Calu3 (cell line): ENCODE measurements at places on chromosomes 4 and X. TPM values are rescaled to one million over a fixed set of nuclear protein-coding genes. Genes with fewer than 3 reads are reported as not detected.

GRCh38 chr4:21184788-21185187, 484.5 kb downstream of the PACRGL start:
- H3K4me3 ChIP-seq = no peak overlapping the region
- H3K4me1 ChIP-seq = no peaks in the 10 kb centered on the region
- H3K36me3 ChIP-seq = no peaks in the 10 kb centered on the region
- DNase-seq = no peak

GRCh38 chrX:138788771-138789170, 77.3 kb upstream of the FGF13 start:
- DNase-seq = no peak
- no peak overlapping the region for H3K27ac ChIP-seq
- H3K4me3 ChIP-seq = no peak overlapping the region
- H3K4me1 ChIP-seq = no peaks in the 10 kb centered on the region

GRCh38 chr4:82429728-82430192, 502 bp downstream of the HNRNPDL start:
- H3K27ac ChIP-seq = peak overlapping the region; percentile 99
- peaks cover 15% of the 10 kb centered on the region for H3K4me1 ChIP-seq
- peaks cover 9% of the 10 kb centered on the region for H3K27me3 ChIP-seq
- peak overlapping the region; percentile 99 for H3K4me3 ChIP-seq

GRCh38 chr4:30538794-30539193, 181.4 kb upstream of the PCDH7 start:
- no peak overlapping the region for H3K27ac ChIP-seq
- no peaks in the 10 kb centered on the region for H3K36me3 ChIP-seq
- no peak for DNase-seq
- H3K4me1 ChIP-seq = no peaks in the 10 kb centered on the region
- no peak overlapping the region for H3K4me3 ChIP-seq

DNA sequence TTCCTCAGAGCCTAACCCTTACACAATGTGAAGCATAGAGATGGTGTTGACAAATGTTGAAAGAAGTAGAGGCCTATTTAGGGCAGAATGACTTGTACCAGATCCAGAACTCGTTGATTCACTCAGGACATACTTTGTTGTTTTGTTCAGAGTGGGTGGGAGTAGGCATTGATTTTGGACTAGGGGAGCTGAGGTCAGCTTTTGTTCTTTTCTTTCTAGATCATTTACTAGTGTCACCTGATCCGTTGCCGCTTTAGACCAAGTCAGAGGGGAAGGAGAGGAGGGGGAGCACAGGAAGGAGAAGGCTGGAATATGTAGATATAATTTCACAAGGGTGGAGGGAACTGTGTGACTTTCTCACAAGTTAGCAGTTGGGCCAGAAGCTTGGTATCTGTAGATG, 282.4 kb upstream of the GPC4 start:
- no peaks in the 10 kb centered on the region for H3K27me3 ChIP-seq
- peaks cover 53% of the 10 kb centered on the region for H3K4me1 ChIP-seq
- peak overlapping the region; percentile 85 for H3K27ac ChIP-seq
- DNase-seq = no peak

Gene ZNF630
- 2.6 and 2.8 TPM in 2 replicates for total RNA-seq

Gene TCEAL7
- total RNA-seq = not detected in 2 replicates

GRCh38 chr4:126541820-126542219, 1090.9 kb upstream of the INTU start:
- DNase-seq = no peak
- no peak overlapping the region for H3K27ac ChIP-seq
- no peak overlapping the region for H3K4me3 ChIP-seq
- no peaks in the 10 kb centered on the region for H3K36me3 ChIP-seq

Gene SYP
- 1.9 and 2.7 TPM in 2 replicates for total RNA-seq

DNA sequence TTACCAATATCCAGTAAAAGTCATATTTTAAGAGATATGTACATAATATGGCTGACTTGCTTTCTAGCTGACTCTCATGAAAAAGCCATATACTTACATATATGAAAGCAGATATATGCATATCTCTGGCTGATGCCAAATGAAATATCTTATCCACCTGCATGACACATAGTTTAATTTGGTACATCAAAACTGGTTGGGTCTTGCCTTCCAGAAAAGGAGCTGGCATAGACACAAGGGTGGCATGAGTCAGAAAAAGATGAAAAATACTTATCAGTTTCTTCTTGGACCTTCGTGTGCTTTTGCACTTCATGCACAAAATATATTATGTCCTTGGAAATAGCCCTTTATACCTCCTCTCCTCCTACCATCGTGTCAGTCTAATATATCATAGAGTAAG, 32.1 kb downstream of the TIGD4 start:
- no peak overlapping the region for H3K4me3 ChIP-seq
- H3K27me3 ChIP-seq = peaks cover 9% of the 10 kb centered on the region
- no peak overlapping the region for H3K27ac ChIP-seq
- no peaks in the 10 kb centered on the region for H3K4me1 ChIP-seq
- DNase-seq = no peak
- H3K36me3 ChIP-seq = no peaks in the 10 kb centered on the region

- H3K27me3 ChIP-seq = peaks cover 13% of the 10 kb centered on the region
- H3K4me1 ChIP-seq = peaks cover 2% of the 10 kb centered on the region
- no peak overlapping the region for H3K27ac ChIP-seq
- peak; percentile 59 for DNase-seq
- no peak overlapping the region for H3K4me3 ChIP-seq
Observed at GRCh38 chr4:6332042-6332668, 62.5 kb downstream of the WFS1 start.

Gene AWAT2
- not detected in 2 replicates for total RNA-seq

DNA sequence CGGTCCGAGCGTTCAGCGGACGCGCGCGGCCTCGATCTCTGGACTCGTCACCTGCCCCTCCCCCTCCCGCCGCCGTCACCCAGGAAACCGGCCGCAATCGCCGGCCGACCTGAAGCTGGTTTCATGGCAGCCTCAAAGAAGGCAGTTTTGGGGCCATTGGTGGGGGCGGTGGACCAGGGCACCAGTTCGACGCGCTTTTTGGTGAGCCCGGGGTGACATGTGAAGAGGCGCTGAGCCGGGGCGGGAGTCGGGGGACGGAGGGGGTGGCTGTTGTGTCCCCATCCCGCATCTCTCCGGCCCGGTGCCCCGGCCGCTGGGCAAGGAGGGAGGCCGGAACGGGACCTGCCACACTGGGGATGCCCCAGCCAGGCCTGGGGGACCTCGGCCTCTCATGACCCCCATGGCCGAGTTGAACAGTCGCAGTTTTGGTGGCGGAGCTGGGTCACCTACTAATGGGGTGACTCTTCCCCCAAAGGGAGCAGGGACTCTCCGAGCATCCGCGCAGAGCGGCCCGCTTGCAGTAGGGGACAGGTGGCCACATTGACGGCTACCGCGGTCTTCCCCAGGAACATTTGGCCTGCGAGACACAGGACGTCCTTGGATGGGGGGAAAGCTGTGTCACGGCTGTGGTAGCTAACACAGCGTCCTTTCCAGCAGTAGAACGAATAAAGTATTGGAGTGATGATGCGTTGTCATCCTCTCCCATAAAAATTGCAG, at the start of gene GK:
GK (plus strand) TSS at position 9 of the 717 bp plus-strand sequence; CDS start at position 124, 115 bp downstream.
- H3K4me1 ChIP-seq = peaks cover 37% of the 10 kb centered on the region
- no peaks in the 10 kb centered on the region for H3K27me3 ChIP-seq
- peak within 1 kb of the TSS; percentile 45 for H3K27ac ChIP-seq
- H3K4me3 ChIP-seq = peak within 1 kb of the TSS; percentile 92
- DNase-seq = peak; percentile 36

- peak overlapping the region; percentile 37 for H3K4me3 ChIP-seq
- H3K27ac ChIP-seq = no peak overlapping the region
- no peaks in the 10 kb centered on the region for H3K36me3 ChIP-seq
- no peak for DNase-seq
- no peaks in the 10 kb centered on the region for H3K27me3 ChIP-seq
Observed at GRCh38 chr4:20882500-20882899, 182.2 kb downstream of the PACRGL start.

- no peak overlapping the region for H3K27ac ChIP-seq
- H3K4me3 ChIP-seq = no peak overlapping the region
- no peaks in the 10 kb centered on the region for H3K27me3 ChIP-seq
- H3K4me1 ChIP-seq = no peaks in the 10 kb centered on the region
- no peak for DNase-seq
Observed at GRCh38 chr4:145418739-145419138, 62.9 kb upstream of the SMAD1 start.

DNA sequence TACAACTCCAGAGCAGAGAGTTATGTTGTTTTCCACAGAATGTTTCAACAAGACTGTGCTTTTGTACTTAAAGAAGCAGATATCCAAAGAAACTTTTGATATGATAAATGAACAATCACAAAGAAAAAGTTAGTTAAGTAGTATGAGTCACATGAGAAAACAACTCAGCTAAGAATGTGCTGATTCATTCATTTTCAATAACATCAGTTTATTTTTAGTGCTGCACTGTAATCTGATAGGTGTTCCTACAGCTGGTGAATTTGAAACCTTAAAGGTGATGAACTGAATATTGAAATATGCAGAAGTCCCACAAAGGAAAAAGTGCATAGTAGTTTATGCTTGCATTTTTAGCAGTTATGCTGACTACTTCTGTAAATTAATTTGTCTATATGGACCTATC, 180.3 kb upstream of the TENM3 start:
- DNase-seq = no peak
- no peaks in the 10 kb centered on the region for H3K4me1 ChIP-seq
- no peak overlapping the region for H3K4me3 ChIP-seq

DNA sequence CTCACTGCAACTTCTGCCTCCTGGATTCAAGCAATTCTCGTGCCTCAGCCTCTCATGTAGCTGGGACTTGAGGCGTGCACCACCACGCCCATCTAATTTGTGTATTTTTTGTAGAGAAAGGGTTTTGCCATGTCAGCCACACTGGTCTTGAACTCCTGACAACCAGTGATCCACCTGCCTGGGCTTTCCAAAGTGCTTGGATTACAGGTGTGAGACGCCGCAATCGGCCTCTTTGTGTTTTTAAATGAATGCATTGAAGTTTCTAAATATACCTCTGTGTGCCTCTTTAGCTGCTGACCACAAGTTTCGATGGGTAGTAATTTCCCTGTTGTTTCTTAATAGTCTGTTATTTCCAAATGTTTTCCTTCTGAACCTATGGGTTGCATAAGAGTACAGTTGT, 765.3 kb upstream of the GRIA3 start:
- no peak overlapping the region for H3K27ac ChIP-seq
- DNase-seq = no peak
- no peak overlapping the region for H3K4me3 ChIP-seq
- H3K27me3 ChIP-seq = no peaks in the 10 kb centered on the region

Gene GNRHR
- total RNA-seq = not detected in 2 replicates

DNA sequence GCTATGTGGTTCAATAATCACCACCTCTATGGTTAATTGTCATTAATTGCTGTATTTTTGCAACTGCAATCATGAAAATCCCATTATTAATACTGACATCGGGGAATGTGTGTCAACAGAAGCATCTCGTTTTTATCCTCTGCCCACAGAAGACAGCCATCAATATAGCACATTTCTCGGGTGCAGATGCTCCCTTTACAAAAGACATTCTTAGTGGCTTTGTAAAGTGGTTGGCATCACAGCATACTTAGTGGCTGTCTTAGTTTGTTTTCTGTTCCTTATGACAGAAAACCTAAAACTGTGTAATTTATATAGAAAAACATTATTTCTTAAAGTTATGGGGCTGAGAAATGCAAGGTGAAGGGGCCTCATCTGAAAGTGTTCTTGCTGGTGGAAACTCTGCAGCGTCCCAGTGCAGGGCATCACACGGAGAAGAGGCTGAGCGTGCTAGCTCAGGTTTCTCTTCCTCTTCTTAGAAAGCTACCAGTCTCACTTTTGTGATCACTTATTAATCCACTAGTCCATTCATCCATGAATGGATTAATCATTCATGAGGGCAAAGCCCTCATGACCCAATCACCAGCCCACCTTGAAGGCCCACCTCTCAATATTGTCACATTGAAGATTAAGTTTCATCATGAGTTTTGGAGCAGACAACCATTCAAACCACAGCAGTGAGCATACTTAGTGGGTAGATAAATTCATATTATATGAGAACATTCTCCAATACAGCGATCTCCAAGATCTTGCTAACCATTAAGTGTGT, 1067.7 kb upstream of the PABPC4L start:
- H3K4me1 ChIP-seq = no peaks in the 10 kb centered on the region
- DNase-seq = no peak
- no peak overlapping the region for H3K4me3 ChIP-seq
- H3K27me3 ChIP-seq = no peaks in the 10 kb centered on the region

Gene BMX
- total RNA-seq = not detected in 2 replicates

GRCh38 chr4:118307643-118308042, 45.2 kb downstream of the PRSS12 start:
- DNase-seq = no peak
- peaks cover 5% of the 10 kb centered on the region for H3K36me3 ChIP-seq
- no peaks in the 10 kb centered on the region for H3K27me3 ChIP-seq
